Lung microvascular endothelial cell (primary cell): ENCODE measurements at places on chromosomes 1 and 21. TPM values are rescaled to one million over a fixed set of nuclear protein-coding genes. Genes with fewer than 3 reads are reported as not detected.

The CD1C gene
- not detected in 2 replicates for total RNA-seq

The PRKAA2 gene
- 1.7 and 4.0 TPM in 2 replicates for total RNA-seq

The FCRL6 gene
- not detected in 2 replicates for total RNA-seq

The COL9A2 gene
- 0.22 and 0.79 TPM in 2 replicates for total RNA-seq

The RTCA gene
- 27.0 and 27.5 TPM in 2 replicates for total RNA-seq

GRCh38 chr1:41446851-41447610 is 37.5 kb downstream of the EDN2 start:
- no peak for DNase-seq

- DNase-seq: no peak
Observed at GRCh38 chr1:240486611-240487010, 125.3 kb downstream of the GREM2 start.

GRCh38 chr1:67429011-67429527 is 1.1 kb downstream of the SERBP1 start:
- DNase-seq: peak; percentile 35

GRCh38 chr1:192887426-192887825 is 78.6 kb downstream of the RGS2 start:
- DNase-seq: no peak

GRCh38 chr1:4119516-4120220 is 219.6 kb upstream of the C1orf174 start:
- DNase-seq: no peak

DNA sequence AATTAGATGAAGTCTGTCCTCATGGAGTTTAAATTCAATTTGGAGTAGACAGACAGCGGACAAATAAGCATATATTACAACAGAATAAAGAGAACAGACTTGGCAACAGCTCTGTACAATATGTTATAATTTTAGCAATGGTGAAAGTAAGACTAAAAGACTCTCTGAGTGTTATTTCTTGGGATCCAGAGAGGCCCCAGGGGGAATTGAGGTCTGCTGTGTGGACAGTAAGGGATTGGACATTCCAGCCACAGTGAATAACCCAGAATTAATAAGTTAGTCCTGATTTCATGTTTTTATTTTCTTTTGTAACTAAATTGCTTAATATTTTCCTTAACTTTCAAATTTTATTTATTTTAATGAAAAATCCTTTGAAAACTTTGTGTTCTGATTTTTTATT is 101.7 kb downstream of the PATJ start:
- DNase-seq: no peak

GRCh38 chr1:11645670-11646265 is 8.5 kb downstream of the FBXO2 start:
- peak; percentile 90 for DNase-seq

DNA sequence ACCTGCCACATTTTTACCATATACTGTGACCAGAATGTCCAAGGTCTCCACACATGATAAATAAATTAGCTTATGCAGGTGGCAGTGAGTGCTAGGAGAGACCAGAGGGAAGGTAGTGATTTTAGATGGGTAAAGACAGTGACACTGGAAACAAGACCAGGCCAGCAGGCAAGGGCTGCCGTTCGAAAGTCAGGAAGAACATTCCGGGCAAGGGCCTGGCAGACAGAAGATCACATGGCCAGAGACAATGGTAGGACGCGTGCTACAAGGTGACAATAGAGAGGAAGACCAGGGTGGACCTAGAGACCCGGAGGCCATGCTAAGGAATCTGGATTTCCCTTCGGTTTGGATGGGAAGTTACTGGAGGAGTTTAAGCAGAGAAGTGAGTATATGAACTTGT is 9.7 kb downstream of the PGBD5 start:
- DNase-seq: no peak

DNA sequence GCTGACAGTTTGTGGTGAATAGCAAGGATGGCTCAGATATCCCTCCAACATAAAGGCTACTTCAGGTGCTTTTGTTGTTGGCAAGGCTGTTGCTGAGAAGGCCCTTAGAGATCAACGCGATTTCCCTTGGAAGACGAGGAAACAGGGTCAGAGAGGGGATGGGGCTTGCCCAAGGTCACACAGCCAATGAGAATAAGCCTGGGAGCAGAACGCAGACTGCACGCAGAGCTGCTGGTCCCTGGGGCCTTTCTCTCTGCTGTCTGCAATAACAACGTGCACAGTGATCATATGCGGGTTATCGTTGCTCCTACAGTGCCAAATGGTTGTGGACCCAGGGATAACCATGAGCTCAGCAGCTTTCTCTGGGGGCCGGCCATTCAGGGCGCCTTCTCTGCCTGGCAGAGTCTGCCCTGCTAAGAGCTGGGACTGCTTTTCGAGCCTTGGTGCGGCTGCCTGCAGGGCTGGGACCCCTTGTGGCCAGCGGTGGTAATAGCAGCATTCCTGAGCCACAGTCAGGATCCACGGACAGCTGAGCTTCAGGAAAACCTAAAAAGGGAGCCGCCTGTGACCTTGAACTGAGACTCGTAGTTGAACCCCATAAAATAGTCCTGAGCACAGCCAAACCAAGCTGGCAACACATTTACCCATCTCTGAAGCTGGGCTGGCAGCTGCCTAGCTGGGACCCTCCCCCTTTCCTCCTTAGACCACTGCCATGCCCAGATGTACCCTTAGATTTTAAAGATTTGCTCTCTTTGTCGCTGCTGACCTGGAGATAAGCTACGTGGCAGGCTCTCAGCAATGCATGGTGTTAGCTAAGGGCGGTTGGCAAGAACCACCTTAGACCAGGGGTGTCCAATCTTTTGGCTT is 39.8 kb downstream of the HTR6 start:
- DNase-seq: peak; percentile 77

DNA sequence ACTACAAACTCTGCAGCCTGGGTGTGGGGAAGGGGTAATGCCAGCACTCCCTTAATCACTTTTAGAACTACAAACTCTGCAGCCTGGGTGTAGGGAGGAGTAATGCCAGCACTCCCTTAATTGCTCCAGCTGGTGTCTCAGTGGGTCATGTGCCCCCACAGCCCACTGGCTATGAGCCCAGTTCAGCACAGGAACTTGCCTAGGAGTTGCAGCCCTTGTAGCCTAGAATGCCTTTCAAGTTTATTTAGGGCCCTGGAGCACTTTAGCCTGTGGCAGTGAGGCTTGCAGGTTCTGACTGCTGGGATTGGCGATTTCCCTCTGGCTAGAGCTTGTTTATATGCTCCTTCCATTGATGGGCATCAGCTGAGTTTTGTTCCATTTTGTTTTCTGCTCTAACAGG is 17.1 kb downstream of the VN1R5 start:
- no peak for DNase-seq

DNA sequence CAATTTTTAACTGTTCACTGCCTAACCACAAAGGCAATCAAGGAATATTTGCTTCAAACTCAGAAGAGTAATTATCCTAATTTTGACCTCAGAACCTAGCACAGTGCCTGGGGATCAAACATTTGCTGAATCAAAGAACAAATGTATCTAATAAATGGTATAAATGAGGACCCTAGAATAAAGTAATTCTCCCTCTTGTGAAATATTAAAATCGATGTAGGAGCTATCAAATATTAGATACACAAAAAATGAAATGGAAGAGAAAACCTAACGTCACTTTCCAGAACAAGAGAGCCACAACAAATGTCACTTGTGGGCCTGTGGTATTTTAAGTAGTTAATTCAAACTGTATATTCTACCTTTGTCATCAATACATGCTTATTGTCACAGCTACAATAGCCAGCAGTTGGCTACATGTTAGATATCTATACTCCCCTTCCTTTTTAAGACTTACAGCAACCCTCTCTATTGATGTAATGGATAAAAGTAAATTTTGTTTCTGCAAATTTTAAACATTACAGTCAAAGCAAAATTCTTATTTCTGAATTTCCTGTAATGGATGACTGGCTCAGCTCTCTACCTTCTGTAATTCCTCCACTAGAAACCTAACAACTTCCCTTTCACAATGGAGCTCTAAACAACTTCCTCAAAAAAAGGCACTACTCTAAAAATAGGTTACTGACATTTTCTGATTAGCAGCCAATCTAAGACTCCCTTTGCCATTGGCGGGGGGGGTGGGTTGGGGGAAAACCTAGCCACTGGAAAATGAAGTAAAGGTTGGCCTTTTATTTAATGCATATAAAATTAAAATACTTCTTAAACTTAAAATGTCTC is 37.6 kb downstream of the PUM1 start:
- DNase-seq: peak; percentile 46

DNA sequence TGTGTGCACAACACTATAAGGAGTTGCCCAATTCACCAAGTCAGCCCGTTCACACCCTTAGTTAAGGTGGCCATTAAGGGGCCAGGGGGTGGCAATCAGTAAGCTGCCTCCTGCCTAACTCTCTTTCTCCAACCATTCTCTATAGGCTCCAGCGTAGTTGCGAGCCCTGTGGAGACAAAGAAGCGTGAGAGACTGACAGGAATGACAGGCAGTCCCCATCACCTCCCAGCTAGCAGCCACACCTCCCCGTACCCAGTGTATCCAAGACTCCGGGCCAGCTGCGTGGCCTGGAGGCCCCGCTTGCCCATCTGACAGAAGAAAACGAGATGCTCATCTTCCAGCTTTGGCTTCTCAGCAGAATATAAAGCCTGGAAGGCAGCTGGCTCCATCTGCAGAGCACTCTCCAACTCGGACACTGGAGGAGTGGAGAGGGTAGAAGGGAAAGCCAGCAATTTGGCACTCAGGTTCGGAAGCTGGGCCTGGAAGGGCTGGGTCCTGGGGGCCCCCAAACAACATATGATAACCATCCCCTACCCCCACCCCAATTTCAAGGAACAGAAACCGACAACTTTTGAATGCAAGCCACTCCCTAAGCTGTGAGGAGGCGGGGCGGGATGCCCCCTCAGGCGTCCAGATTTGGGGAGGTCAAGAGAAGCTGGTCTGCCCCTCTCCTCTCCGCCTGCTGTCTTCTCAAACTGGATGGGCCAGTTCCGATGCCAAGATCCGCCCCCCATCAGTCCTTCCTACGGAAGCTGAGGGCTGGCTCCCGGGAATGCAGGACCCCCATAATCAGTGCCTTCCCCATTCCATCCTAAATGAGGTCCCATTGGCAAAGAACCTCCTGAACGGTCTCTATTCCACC is 872 bp downstream of the TSTD1 start:
- DNase-seq: no peak
